ENCODE measurements at places on chromosomes 5 and 9.

DNA sequence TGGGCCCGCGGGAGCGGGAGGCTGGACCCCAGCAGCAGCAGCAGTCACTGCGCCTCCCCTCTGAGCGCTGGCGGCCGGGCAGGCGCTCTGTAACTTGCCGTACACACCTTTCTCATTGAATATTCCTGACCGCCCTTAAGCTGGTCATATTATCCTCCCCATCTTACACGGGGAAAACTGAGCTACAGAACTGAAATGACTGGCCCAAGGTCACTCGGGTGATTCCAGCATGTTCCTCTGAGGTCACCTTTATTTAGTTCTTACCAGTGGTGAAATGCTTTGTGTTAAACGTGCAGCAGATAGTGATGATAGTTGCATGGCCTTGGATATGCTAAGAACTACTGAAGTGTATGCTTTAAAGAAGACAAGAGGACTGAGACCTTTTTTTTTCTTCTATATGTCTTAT lies 607 bp downstream of the UQCRQ start:
- no peak for DNase-seq

- no peak for DNase-seq
Measured at GRCh38 chr5:100496296-100496695, 38.9 kb upstream of the FAM174A start.

DNA sequence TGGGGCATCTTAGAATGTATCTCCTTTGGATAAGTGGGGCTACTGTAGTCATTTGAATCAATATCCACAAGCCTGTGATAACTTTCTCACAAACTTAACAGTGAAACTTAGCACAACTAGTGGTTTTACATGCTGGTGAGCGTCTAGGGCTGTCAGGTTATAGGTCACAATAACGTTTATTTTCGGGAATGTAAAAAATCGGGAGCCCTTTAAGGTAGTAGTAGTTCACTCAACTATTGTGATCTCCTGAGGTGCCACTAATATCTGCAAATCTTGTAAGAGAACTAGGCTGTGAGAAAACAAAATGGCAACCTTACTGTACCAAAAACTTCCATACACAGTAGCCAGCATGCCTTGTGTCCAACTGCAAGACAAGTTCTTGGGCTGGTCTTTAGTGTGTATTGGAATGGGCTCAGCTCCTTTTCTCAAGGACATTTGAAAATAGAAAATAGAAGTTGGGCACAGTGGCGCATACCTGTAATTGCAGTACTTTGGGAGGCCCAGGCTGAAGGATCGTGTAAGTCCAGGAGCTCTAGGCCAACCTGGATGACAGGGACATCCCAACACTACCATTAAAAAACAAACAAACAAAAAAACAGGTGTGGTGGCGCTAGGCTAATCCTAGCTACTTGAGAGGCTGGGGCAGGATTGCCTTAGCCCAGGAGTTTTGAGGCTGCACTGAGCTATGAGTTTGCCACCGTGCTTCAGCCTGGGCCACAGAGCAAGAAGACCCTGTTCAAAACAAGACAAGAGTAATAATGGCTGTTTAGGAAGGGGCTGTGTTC lies 5.2 kb upstream of the PKN3 start:
- DNase-seq, result no peak

DNA sequence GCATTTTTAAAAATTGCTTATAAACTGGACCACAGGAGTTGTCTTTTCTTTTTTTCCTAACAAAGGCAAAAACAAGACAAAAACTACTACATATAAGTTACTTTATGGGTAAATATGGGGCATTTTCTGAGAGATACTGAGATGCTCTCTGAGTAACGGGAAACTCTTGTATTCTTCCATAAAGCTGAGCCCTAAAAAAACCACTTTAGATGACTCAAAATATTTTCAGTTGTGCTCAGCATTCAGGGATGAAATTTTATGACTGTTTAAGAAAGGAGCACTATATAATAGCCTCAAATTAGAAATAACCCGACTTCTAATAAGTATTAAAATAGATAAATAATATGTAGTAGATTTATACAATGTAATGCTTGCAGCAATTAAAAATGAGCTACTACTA lies 644.5 kb downstream of the KCTD16 start:
- DNase-seq, result no peak

GRCh38 chr5:129748913-129749880 lies 1.3 kb downstream of the MINAR2 start:
- DNase-seq, result no peak

GRCh38 chr5:10671041-10672008 lies 89.7 kb downstream of the DAP start:
- DNase-seq, result no peak

- peak; percentile 61 for DNase-seq
Measured at GRCh38 chr5:169629847-169630548, 7.1 kb upstream of the DOCK2 start.
